ENCODE measurements at places on chromosomes 12 and 14.

DNA sequence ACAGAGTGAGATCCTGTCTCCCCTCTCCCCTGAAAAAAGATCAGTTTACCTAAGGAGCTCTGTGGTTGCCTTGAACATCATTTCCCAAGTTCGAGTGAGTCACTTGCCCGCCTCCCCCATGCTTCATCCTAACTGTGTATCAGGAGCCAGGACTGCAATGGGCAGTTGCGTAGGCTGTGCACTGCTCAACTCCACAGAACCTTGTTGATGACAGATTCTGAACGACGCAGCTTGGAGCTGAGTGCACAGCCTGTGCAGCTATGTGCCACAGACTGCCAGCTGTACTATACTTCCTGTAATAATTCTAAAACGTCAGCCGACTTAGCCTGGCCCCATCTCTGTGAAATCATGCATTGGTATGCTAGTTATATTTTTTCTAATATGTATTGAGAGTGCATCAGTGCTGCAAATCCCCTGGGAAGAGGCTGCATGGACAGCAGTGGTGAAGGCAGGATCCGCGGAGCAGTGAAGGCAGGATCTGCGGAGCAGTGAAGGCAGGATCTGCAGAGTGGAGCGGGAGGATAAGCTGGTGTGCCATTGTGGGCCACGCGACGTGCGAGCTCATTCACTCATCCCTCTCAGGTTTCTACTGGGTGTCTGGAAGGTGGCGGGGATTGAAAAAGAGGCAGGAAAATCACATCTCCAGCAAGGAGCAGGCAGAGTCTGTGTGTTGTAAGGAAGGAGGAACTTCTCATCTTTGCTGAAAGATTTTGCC is 80.8 kb downstream of the GALNT9 start:
- no peak for DNase-seq

DNA sequence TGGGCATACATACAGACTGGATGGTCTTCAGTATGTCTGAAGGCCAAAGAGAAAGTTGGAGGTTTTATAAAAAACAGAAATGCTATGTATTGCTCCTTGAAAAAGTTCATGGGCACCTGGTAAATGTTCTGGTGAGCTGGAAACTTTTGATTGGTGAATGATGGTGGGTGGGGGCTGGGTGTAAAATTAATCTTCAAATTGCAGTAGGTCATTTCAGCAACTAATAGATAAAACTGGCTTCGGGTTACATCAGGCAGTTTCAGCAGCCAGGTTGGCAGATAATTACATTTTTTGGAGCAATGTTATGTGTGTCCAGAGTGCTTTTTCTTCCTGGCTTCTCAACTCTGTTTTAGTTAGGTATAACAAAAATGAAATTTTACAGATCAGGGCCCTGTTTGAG is 35.3 kb downstream of the SDR9C7 start:
- DNase-seq, result no peak

DNA sequence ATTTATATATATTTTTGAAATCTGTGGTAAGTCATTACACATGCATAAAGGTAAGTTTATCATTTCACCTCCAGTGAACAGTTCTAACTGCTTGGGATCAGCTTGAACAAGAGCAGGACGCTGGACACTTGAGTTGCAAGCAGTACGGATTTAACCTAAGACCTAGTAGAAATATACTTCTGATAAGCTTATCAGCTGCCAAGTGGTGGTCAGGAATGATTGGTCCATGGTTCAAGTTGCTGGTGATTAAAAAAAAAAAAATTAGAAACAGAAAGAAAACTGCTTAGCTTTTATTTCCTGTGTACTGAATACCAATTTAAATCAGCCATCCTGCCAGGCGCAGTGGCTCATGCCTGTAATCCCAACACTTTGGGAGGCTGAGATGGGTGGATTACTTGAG is 88.6 kb downstream of the AEBP2 start:
- DNase-seq, result no peak

- DNase-seq, result no peak
These were observed 1.5 kb upstream of the VAMP1 start for GRCh38 chr12:6471989-6472360.

- no peak for DNase-seq
These were observed 23.4 kb downstream of the LRRIQ1 start for GRCh38 chr12:85059594-85059993.

Measured in COLO829 (cell line).